Left ventricle myocardium superior (tissue), 1 donor: ENCODE measurements at places on chromosomes 7 and 10. TPM values are rescaled to one million over a fixed set of nuclear protein-coding genes. Genes with fewer than 3 reads are reported as not detected.

- DNase-seq, result no peak
Observed at GRCh38 chr7:136030867-136031318, 53.7 kb upstream of the MTPN start.

DNA sequence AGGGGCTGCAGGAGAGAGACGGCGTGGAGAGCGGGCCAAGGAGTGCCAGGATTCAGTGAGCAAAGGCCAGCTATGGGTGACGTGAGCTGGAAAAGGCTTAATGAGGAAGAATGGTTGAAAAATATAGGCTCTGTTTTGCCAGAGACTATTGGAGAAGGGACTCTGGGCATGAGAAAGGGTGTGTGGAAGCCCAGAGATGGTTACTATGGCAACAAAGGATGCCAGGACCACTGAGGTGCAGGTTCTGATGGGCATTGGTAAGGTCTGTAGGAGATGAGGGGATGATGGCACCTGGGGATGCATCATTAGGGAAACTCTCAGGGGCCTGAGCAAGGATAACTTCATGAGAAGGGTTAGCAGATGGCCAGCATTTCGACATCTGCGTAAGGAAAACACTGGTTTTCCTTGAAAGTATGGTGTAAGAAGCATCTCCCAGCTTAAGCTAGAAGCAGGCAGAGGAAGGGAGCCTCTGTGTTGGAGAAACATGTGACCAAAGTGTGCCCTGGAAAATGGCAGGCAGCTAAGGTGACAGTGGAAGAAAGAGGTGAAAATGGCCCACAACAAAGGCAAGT lies 21.6 kb upstream of the FAM180A start:
- no peak for DNase-seq

ZNF488 gene
- total RNA-seq, result not detected

DNA sequence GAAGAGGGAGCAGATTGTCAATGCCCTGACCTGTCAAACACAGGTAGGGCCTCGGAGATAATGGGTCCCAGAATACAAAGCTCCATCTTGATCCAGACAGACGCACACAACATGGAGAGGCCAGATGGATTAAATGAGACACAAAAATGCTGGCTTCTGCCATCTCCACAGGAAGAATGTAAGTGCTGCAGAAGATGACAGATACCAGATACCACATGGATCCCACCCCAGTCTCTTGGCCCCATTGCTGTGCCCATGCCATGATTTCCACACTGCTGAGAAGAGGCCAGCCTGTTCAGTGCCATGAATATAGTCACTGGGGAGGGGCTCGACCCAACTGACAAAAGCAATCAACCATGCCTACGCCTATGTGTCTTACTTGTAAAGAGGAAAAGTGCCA lies 487.9 kb downstream of the PARD3 start:
- no peak for DNase-seq

GRCh38 chr7:155258226-155258560 lies 39.5 kb upstream of the INSIG1 start:
- DNase-seq, result no peak

- no peak for DNase-seq
Observed at GRCh38 chr10:64037071-64037661, 516.0 kb downstream of the REEP3 start.

NACAD gene
- 3.5 TPM for total RNA-seq

- DNase-seq, result no peak
Observed at GRCh38 chr7:84705079-84705478, 481.8 kb downstream of the SEMA3D start.

DNA sequence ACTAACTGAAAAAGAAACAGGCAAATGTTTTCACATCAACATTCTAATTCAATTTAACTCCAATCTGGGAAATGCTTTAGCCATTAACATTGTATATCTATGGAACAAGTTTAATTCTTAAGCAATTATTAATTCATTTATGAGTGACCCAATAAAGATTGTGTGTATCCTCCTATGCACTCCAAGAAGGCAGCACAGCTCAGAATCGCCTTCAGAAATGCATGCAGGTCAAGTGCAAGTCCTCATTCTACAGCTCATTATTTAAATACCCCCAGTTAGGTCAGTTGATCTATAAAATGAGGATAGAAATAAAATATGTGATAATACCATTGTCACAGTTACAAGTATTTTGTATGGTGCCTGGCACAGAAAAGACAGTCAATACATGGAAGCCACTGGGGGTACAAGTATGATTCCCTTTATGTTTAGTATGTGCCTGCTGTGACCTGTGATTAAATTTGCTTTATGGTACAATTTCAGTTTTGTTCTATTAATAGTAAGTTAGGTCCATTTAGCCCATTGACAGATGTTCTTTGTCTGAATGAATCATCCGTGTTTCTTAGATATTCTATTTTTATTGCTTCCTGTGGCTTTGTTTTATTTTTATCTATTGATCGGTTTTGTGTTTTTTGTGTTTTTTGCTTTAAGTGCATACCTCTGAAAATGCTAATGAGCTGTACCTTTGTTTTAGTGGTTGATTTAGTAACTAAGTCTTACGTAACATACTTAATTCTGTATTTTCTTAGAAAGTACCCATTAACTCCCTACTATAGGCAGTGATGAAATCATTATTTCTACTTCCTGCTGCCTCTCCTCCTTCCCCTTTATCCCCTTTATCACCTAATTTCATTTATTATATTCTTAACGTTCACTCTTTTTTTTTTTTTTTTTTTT lies 42.8 kb downstream of the CPXM2 start:
- DNase-seq, result no peak

GRCh38 chr10:136465-136762 lies 1.2 kb downstream of the ZMYND11 start:
- no peak for DNase-seq

DNA sequence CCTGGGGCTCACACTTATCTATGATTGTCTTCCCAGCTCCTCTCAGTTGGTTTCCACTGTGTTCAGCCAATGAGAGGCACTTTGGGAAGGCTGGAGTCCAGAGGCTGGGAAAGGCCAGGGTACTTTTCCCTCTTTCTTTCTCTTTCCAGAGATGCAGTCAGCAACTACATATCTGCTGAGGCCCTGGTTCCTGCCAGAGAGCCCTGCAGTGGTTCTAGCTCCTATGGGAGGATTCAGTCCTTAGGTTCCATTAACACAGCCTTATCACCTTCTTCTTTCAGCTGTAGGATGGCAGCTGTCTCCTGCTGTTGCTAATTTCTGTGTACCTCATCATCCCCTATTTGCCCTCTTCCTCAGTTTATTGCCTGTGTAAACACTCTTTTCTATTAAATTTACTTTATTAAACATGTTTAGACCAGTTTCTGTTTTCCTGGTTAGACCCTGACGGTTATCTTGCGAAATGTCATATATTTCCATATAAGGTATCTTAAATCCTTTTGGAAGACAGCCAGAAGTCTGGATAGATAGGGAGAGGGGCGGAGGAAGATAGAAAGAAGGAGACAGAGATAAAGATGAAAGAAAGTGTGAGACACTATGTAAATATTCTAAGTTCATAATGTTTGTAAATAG lies 100.3 kb downstream of the HGF start:
- no peak for DNase-seq

DNA sequence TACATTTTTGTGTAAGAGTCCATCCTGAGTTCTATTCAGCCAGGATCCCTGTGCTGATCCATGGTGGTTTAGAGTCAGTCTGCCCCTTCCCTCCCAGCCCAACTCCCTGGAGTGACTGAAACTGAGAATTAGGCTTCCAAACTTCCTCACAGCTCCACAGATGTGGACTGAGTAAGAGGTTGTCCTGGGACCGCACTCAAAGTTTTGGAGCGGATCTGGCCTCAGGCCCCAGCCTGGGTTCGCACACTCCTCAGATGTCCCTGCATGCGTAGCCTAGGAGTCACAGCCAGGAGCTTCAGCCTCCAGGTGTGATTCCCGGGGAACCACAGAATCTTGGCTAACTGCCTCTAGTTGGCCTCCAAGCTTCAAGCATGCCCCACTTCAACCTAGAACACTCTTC lies 218.1 kb downstream of the C7orf25 start:
- peak; percentile 31 for DNase-seq
